HCEC 1CT (cell line): ENCODE measurements at places on chromosomes 4 and X.

DNA sequence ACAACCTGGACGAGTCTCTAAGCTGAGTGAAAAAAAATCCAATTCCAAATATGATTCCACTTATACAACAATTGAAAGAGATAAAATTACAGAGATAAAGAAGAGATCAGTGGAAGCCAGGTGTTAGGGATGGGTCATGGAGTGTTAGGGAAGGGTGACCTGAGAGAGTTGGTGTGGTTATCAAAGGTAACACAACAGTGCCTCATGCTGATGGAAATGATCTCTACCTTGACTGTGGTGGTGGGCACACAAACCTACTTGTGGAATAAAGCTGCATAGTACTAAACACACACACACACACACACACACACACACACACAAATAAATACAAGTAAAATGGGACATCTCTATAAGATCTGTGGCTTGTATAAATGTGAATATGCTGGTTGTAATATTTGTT, 26.0 kb downstream of the BEND2 start:
- no peak for DNase-seq

DNA sequence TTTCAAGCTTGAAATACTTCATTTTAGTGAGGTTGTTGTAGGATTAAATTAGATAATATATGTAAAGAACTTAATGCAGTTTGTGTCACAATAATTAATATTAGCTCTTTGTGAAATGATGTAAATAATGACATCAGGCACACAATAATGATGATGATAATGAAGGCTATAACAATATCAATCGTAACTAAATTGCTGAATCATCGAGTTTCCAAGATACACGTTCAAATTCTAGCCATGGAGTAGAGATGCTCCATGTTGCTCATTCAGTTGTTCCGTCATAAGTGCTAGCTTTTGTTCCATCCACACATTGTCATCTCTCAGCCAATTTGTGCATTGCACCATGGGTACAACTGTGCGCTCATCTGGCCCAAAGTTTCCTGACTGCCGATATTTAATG, 83.1 kb downstream of the CPXCR1 start:
- DNase-seq = no peak

DNA sequence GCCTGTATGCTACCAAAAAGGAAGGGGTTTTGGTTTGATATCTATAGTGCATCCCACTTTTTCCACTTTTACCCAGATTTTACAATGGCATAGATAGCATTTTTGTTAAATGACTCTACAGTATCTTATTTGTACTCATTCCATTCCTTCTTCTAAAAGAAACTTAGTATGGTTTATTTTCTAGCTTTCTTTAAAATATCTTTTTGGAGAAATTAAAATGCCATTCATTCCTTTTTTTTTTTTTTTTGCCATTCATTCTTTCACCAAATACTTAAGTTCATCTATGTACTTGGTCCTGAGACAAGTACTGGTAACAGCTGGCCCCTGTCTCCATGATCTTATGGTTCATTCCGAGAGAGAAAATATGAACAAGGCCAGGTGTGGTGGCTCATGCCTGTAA, 49.1 kb downstream of the MID1 start:
- DNase-seq = no peak

DNA sequence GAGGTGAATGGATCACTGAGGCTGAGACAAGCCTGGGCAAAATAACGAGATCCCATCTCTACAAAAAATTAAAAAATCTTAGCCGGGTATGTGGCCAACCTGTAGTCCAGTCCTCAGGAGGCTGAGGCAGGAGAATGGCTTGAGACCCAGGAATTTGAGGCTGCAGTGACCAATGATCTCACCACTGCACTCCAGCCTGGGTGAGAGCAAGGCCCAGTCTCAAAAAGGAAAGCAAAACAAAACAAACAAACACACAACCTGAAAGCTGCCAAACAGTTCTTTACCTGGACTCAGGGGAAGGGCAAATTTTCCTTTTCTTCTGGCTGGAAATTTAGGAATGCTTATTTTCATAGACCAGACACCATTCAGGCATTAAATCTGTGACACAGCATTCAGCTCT, 163.1 kb upstream of the FAT1 start:
- DNase-seq = no peak

- no peak for DNase-seq
These were observed 1527.3 kb downstream of the TECRL start for GRCh38 chr4:62881901-62882300.

DNA sequence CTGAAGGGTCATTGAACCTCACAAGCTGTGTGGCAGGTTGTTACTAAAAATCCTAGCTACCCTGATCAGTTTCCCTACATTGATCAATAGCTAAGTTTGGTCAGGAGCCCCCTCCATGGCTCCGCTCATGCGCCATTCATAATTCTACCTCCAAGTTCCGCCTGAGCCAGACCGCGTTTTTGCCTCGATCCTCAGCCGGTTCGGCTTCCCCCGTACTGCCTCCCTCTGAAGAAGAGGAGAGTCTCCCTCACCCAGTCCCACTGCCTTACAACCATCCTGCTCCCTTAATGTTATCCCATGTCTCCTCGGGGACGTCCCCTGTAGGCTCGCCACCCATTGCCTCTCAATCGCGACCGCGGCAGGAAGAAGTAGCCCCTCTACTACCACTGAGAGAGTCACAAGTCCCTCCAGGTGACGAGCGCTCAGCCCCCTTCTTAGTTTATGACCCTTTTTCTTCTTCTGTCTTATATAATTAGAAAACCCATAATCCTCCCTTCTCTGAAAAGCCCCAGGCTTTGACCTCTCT, 158.2 kb downstream of the DEFB131A start:
- DNase-seq = no peak

DNA sequence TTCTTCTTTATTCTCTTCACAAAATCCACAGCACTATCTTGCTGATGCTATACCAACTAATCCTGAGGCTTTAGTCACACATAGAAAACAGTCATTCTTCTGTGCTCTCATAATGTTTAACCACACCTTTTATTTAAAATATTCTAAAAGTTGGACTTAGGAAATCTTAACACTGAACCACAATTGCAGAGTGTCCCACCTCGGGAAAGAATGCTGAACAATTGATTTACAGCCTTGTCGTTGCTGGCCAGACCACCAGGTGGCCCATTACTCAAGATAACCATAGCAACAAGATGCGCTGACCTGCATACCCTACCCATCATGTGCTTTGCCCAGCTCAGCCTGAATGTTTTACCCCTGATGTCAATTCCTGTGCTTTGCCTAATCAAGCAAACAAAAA, 100.8 kb downstream of the ARSJ start:
- peak; percentile 34 for DNase-seq

- DNase-seq = peak; percentile 51
These were observed 53.0 kb downstream of the JADE3 start for GRCh38 chrX:46965125-46965758.

DNA sequence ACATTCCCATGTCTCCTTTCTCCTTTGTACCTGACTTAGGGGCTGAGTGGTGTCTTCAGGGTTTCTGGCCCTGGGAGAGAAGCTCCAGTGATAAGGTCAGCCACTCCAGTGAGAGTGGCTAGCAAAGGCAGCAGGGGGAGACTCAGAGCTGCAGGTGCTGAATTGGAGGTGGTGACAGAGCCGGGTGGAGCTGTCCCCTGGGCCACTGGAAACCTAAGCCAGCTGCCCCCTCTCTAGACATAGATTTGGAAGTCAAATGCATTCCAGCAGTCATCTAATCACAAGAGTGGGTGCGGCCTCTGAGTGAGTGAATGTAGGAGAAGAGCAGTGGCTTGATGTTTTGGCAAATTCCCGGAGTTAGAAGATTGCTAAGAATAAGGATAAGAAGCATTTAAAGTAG, 28.5 kb downstream of the TRIM2 start:
- DNase-seq = no peak

- no peak for DNase-seq
These were observed 2.4 kb upstream of the AFAP1 start for GRCh38 chr4:7941965-7942496.

GRCh38 chrX:68822641-68823410, 6.0 kb upstream of the EFNB1 start:
- peak; percentile 17 for DNase-seq

DNA sequence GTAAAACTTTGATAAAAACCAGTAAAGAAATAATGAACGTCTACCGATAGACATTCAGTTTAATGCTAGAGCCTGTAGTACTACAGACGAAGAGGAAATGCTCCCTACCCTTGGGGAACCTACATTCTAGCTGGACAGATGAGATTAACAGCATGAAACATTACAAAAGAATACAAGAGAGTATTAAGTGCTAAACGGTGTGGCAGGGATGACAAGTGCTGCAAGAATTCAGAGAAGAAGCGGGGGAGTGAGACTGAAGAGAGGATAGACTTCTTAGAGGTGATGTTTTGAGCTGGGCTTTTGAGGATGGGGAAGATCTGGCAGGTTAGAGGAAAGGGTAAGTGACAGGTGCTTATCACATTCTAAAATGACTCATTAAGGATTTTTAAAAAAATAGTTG, 52.6 kb upstream of the ESX1 start:
- DNase-seq = no peak

- DNase-seq = peak; percentile 11
These were observed 125.4 kb downstream of the BCOR start for GRCh38 chrX:39972340-39972739.

- peak; percentile 65 for DNase-seq
These were observed 53.3 kb upstream of the LAS1L start for GRCh38 chrX:65587616-65588526.

DNA sequence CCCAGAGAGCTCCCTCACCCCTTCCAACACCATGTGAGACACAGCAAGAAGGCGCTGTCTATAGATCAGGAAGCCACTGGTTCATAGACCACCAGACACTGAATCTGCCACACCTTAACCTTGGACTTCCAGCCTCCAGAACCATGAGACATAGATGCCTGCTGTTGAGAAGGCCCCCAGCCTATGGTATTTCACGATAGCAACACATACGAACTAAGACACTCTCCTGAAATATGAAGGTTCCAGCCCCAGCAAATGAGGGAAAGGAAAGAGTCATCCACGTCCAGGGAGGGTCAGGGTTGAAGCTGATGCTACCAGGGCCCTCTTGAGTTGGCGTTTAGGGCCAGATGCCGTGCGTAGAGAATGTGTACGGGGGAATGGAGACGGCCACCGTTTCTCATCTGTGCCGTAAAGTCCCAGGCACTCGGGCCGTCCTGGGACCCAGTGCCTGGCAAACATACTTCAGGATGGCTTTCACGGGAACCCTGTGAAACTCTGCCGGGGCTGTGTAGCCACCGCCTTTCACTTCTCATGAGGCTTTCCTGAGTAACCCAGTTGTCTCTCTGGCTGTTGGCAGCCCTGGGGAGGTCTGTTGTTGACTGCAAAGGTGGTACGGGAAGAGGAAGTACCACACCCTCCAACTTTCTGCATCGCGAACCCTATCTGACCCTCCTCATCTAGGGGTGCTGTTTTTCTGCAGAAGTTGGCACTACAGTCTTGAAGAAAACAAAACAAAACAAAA, 17.7 kb upstream of the P2RY8 start:
- no peak for DNase-seq

DNA sequence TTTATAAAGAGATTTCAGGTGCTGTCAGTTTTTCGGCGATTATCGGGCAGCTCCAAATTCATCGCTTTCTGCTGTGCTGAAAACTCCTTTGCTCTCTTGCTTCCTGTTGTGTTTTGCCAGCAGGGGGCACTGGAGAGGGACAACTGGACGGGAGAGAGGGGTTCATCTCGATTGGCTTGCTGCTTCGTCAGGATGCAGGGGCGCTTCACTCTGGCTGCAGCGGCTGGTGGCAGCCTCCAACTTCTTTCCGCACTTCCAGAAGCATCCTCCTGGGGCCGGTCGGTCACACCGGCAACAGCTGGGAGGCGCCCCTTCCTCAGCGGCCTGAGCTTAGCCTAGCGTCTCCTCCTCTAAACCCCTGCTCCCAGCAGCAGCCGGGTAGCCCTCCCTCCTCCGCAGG, 29.5 kb downstream of the MSL3 start:
- peak; percentile 50 for DNase-seq

DNA sequence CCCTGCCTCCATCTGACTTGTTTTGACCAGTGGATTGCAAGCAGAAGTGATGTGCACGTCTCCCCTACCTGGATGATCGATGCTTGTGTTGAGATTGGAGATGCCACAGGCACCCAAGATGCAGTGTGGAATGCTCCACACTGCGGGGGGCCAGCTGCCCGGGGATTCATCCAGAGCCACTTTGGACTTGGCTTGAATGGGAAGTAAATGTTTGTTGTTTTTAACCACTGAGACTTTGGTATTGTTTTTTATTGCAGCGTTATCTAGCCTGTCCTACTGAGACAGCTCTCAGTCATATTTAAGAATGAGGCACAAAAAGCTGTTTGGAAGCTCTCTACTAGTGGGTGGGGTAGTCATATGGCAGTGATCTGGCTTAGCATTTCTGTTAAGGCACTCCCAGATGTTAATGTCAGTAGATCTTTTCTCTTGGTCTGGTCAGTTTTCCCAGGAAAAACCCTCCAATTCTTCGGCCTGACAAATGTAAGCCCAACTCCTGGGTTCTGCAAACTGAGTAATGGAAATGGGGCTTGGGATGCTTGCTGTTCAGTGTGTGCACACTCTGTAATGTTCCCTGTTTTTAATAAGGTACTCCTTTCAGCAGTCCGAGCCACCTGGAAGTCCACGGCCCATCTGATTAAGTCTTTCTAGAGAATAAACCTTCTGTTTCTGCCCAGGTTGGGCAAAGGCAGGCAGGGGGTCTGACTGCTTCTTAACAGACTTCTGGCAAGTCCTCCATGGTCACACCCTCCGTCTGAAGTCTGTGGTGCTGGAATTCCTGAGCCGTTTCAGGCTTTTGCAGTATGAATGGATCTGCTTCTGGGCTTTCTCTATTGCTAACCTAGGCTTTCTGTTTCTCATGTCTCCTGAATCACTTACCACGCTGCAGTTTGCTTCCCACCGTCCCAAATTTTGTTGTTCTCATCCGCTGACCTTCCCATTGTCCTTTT, 74.8 kb downstream of the WWC2 start:
- no peak for DNase-seq

- DNase-seq = no peak
These were observed 590.7 kb upstream of the PITX2 start for GRCh38 chr4:111213531-111213930.

DNA sequence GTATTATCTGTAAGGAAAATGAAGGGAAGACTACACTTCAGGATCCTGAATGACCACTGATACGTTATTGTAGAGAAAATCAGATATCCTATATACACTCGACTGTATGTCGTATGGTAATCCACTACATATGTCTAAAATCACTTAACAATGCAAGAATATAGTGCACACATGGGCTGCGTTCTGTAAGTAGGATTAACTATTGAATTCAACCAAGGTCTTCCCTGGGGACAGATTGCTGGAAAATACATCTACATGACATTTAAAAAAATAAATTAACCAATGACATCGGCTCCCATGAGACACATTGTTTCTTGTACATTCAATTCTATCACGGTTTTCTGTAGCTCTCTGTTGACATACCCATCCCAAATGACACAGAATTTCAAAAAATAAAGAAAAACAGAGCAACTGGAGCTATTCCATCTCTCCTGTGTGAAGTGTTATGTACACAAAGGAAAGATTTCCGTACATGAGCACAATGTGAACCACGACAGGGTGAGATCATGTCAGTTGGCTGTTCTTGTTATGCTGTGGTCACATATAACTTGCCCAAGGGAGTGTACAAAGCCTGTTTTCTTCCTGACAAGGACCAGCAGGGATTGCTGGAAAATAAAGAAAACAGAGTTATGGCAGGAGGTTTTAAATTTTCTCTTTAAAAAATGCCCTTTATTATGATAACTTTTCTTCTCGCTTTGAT, 6.1 kb downstream of the ENOX2 start:
- no peak for DNase-seq

- DNase-seq = no peak
These were observed 2214.5 kb upstream of the TENM3 start for GRCh38 chr4:180028682-180029081.

- DNase-seq = peak; percentile 21
These were observed 94.4 kb upstream of the ADRA2C start for GRCh38 chr4:3671571-3672464.

GRCh38 chr4:4507923-4508322, 33.9 kb downstream of the STX18 start:
- DNase-seq = no peak

GRCh38 chrX:110265661-110266060, 52.2 kb downstream of the AMMECR1 start:
- no peak for DNase-seq
